Activated CD4-positive, CD25-positive, alpha-beta regulatory T cell treated with anti-CD3 and anti-CD28 coated beads, Interleukin-2, amount 50 U/mL, for 24 hours (primary cell): ENCODE measurements at places on chromosomes 16 and 17.
A peak's percentile ranks its signal among the peaks of the same experiment; 100 is the strongest.

DNA sequence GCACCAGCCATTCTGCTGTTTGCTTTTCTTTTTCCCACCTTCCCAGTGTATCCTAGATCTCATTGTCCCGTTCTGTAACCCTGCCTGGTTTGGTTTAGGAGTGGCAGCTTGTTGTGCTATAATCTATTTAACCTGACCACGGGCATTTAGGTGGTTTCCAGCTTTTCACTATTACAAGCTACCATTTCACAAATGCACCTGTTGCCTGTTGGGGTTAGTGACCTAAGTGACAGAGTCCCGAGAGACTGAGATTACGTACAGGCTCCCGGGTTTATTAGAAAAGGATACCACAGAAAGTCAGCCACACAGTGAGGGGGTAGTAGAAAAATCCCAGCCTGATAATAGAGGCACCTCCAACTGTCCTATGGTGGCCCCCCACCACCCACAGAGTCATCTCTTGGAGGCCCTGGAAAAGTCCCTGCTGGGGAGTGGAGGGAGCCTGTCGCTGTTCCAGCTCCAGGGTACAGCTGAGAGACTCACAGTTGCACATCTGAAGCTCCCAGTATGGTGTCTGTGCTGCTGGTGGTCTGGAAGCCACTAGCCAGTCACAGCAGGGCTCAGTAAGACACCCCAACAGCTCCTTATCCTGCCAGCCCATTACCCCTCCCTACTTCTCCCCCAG lies 21.2 kb downstream of the CLEC16A start:
- peak; percentile 62 for ATAC-seq

GRCh38 chr16:80056324-80056723 lies 455.8 kb upstream of the MAF start:
- ATAC-seq = no peak

GRCh38 chr16:75861311-75862097 lies 135.2 kb upstream of the CPHXL start:
- ATAC-seq = no peak

- ATAC-seq = no peak
These were observed 17.8 kb downstream of the MEAK7 start for GRCh38 chr16:84486551-84487235.

DNA sequence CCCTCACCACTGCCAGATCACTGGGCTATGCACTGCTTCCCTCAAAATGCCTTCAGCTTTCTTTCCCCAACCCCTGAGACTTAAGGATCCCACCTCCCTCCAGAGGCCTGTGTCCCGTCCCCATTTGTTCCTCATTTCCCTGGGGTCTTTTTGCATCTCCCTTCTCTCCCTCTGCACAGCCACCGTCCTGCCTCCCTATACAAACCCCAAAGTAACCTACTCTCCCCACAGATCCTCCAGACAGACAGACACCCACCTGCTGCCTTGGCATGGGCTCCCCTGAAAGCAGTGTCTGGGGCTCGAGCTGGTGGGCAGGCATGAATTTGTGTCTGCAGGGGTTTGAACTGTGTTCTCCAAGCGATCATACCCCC lies 69.4 kb upstream of the TNRC6C start:
- ATAC-seq = no peak

GRCh38 chr16:12417815-12418211 lies 385.9 kb downstream of the CPPED1 start:
- ATAC-seq = no peak

GRCh38 chr17:80221351-80222105 lies 1.3 kb downstream of the SLC26A11 start:
- ATAC-seq = no peak

- ATAC-seq = no peak
These were observed 187.3 kb downstream of the CYB561 start for GRCh38 chr17:63258785-63259184.

GRCh38 chr17:74325743-74326379 lies at the start of gene KIF19:
Gene KIF19, plus strand, starts transcription at chr17:74326226. Its CDS starts 124 bp downstream, at chr17:74326350.
- ATAC-seq = peak; percentile 83

- no peak for ATAC-seq
These were observed 2.7 kb upstream of the PDE6G start for GRCh38 chr17:81659038-81659437.

DNA sequence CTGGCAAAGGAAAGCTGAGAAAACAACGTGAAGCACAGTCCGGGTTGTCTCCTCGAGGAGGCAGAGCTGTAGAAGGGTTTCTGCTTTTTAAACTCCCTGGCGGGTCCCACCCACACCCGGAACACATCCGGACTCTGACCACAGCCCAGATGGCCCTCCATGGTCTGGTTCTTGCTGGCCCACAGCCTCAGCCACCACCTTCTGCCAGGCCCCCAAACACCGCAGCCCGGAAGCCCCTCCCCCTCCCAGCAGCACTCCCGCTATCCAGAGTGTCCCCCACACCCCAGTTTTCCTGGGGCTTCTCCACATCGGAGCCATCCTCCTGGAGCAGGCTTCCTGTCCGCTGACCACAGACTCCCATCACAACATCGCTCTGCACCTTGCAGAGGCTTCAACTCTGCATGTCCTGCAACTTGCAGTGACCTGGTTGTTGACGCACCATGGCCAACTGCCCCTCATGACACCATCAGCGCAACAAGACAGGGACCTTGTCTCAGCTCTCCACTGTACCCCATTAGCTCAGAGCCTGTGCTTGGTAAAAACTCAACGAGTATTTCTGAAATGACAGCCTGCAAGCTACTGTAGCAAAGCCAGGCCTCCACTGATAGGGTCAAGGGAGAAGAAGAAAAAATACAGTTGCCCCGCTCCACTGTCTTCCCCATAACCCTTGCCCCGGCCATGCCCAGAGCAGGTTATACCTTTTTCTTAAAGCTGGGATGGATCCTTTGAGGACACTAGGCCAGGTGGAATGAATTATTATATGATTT lies 129.8 kb downstream of the C16orf78 start:
- no peak for ATAC-seq

- ATAC-seq = no peak
These were observed 4.8 kb downstream of the IGFALS start for GRCh38 chr16:1788708-1789100.

- peak; percentile 72 for ATAC-seq
These were observed 34.6 kb downstream of the DCUN1D3 start for GRCh38 chr16:20865420-20866131.

DNA sequence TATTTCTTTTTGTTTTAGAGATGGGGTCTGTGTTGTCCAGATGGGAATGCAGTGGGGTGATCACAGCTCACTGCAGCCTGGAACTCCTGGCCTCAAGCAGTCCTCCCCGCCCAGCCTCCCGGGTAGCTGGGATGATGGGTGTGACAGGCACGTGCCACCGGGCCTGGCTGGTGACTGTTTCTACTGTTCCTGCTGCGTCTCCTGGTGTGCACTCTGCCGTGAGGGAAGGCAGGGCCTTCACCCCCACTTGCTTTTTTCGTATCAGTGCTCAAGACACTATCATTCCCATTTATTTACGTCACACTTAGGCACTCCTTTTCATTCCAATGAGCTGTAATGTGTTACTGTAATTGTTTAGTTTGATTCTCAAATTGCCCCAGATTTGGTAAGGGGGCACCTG lies 25.3 kb upstream of the PVALEF start:
- ATAC-seq = no peak

- ATAC-seq = no peak
These were observed 1108.0 kb downstream of the CDH11 start for GRCh38 chr16:64013856-64014255.

DNA sequence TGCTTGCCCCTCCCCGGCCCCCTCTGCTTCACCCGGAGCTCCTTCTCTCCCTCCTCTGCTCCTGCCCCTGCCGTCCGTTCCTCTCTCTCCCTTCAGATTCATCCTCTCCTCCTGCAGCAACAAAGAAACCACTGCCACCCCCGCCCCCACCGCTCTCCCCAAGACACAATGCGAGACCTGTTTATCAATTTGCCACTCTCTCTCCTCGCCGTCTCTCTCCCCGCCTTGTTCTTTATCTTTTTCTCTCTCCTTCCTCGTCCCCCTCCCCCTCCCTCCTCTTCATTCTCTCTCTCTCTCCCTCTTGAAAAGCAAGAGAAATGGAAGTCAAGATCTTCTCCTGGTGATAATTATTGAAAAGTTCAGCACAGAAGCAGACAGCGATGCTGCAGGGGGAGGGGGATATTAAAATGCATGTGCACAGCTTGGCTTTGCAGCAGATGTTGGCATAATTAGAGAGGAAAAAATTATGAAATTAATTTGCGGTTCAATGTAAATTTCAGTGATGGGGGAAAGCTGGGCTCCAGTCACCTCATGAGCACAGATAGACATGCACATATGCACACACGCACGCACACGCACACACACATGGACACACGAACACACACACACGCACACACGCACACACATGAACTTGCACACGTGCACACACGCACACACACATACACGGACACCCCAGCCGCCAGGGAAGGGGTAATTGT lies 58.1 kb upstream of the CBFA2T3 start:
- ATAC-seq = no peak

GRCh38 chr16:1330931-1331711 lies 2.3 kb upstream of the BAIAP3 start:
- ATAC-seq = no peak

DNA sequence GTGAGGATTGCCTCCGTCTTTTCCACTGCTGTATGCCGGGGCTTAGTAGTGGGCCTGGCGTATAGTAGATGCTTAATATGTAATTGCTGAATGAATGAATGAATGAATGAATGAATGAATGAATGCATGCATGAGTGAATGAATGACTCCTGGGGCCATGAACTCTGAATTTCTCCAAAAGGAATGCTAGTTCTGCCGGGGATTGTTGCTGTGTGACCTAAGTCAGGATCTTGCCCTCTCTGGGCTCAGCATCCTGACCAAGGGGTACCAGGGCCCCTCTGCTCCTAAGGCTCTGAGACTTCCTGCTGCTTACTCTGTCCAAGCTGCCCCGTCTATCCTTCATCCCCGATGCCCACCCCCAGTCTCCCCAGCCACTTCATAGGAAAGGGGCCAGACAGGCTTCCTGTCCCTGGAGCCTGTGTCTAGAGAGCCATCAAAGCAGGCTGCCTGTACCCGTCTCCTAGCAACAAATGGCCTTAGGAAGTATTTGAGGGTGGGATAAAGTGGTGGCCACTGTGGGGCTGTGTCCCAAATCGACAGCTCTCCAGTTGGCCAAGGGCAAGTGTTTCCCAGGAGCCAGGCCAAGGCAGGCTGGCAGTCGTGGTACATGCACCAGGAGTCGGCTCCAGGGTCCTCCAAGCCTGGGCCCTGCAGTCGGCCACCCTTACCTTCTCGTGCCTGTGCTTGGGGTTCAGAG lies 11.6 kb upstream of the MPRIP start:
- ATAC-seq = no peak

DNA sequence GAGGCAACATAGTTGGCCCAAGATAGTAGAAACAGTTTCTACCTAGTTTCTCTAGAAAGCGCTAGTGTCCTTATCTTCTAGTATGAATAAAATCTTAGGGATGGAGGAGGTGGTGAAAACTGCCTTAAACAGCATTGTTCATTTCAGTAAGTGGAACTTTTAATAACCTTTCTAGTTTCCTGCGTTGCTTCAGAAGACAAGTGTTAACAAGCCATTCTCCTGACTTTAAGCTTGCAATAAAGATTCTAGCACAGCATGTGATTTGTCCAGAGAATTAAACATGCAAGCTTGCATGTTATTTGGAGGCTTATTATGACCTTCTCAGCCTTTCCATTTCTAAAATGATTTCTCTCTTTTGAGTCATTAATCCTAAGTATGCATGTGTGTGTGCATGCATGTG lies 72.3 kb downstream of the TANGO6 start:
- ATAC-seq = no peak

- peak; percentile 76 for ATAC-seq
These were observed 100.7 kb downstream of the CYLD start for GRCh38 chr16:50842589-50842988.

DNA sequence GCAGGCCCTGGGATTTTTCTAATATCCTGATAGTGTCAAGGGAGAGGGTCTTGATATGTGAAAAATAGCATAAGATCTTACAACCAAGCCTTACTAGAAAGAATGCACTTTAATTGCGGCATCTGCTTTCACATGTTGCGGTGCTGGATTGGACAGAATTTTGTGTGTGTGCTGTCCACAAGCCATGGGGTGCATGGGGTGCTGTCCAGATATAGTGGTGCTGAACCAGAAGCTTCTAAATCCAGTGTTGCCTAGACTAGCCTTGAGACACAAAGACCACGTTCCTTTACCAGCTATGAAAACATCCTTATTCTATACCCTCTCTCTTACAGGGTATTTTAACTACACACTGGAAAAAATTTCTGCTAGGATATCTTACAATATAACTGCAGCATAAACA lies 244.0 kb downstream of the TMEM114 start:
- ATAC-seq = no peak

- no peak for ATAC-seq
These were observed 71.5 kb upstream of the TRAP1 start for GRCh38 chr16:3788711-3789374.

DNA sequence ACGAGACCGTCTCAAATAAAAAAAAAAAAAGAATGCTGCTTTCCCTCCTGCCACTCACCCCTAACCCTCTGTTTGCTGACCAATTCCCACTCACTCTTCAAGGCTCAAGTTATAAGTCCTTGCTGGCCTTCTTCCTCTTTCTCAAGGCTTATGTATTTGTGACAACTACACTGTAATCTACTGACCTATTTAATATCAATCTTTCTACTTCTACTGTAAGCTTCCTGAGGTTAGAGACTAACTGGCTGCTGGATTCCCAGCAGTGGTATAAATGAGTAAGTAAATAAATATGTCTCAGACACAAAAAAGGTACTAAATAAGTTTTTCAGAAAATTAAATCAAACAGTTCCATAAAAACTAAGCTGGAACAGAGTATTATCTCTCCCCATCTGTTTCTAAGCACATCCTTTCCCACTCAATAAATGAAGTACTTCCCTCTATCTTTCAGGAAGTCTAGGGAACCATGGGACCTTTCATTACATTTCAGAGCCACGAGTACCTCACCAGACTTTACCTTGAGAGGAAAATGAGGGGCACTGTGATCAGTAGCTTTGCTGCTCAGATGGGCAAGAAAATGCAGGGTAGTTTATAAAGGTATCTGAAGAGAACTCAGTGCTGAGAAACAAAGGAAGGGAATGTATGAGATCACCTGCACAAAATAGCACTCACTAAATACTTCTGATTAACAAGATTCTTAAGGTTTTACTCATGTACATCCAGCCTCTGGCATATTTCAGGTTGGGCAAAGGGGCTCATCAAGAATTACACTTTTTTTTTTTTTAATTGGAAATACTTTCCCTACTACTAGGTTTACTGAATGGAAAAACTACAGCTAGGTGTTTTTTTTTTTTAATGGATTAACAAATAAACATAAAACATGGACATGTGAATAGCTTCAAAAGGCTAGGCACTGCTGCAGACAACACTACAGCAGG lies 10.8 kb downstream of the SSH2 start:
- no peak for ATAC-seq

GRCh38 chr16:11087691-11088073 lies 143.3 kb downstream of the CLEC16A start:
- no peak for ATAC-seq

- no peak for ATAC-seq
These were observed 14.8 kb downstream of the UNK start for GRCh38 chr17:75799402-75799801.
